Left hindlimb (tissue), 1 donor: ENCODE measurements at places on chromosomes 2 and 18.

DNA sequence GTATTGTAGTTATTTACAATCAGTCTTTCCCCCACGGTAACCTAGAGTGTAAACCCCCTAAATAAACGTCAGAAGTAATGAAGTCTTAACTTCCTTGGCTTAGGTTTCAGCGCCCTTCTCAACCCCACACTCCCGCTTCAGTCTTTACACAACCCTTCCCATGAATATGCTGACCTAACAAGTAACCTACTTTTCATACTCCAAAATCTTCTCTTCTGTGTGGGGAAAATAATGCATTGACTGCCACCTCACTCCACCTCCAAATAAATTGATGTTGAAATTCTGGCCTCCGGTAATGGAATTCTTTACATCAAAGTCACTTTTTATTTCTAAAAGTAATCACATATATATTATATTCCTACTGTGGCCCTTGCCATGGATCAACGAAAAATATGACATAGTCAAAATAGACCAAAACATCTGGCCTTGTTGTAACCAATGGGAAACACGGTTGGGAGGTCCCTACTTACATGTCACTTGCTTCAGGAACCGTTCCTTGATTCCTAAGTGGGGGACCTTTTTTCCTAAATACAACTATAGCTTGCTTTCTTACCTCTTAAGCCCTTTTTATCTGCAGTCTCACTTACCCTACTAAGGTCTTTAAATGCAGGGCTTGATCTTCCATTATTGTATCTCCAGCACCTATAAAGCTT, 961 bp downstream of the GEN1 start:
- DNase-seq, result no peak

GRCh38 chr2:138708682-138709241, 71.4 kb downstream of the NXPH2 start:
- no peak for DNase-seq

- DNase-seq, result no peak
Measured at GRCh38 chr2:232903989-232904388, 33.9 kb downstream of the SNORC start.

DNA sequence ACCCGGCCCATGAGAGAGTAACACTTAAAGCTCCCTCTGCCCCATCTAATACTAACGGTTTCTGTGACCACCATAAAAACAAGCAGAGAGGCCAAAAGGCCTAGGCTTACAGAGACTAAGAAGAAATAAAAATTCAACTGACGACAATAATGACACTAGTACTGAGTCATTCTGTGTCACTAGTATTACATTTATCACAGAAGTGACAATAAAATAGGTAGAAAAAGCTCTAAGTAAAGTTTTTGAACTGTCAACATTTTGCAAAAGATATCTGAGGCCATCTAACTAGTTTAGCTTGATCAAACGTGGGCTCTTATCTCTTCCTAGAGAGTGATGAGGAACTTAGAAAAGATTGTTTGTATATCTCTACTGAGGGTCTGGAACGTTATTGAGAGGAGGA, 35.6 kb downstream of the AP1S3 start:
- DNase-seq, result no peak
